ENCODE measurements at places on chromosomes 12 and 14.

DNA sequence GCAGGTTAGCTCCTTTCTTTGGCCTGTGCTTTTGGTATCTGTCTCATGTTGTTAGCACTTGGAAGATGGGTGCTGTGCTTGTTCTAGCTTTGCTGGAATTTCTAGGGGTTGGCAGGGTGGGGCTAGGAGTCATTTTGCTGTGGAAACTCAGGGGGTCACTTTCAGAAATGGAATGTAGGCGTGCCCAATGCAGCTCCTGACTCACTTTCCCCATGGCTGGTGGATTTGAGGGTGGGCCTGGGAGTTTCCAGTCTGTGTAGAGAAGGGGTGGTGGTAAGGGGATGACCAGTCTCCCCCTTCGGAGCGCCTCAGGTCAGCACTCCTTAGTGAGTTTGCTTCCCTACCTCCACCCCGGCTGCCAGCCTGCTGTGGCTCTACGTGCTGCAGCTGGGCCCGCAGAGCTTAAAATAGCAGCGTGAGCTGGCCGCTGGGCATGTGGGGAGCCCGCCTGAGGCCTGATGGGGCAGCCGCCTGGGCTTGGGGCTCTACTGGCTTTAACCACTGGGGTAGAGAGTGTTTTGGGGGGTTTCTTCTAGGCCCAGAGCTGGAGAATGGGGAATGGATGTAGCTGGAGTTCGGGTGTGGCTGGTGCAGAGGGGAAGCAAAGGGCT lies 108.2 kb downstream of the TSPAN9 start:
- no peak for DNase-seq

DNA sequence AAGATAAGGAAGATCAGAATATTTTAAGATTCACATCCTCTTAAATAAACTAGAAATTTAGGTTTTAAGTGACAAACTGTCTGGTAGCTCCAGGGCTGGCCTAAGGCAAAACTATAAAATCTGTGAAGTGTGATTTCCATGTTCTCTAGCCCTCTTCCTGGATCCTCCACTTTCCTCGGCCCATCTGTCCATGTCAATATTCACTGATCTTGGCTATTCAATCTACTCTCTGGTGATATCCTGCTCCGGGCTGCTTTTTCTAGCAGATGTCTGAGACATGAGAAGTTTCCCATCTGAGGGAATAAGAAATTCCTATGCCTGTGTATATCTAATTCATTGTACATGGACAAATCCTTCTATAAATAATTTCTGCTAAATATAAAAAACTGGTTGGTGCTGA lies 500.4 kb downstream of the GALC start:
- DNase-seq, result no peak

DNA sequence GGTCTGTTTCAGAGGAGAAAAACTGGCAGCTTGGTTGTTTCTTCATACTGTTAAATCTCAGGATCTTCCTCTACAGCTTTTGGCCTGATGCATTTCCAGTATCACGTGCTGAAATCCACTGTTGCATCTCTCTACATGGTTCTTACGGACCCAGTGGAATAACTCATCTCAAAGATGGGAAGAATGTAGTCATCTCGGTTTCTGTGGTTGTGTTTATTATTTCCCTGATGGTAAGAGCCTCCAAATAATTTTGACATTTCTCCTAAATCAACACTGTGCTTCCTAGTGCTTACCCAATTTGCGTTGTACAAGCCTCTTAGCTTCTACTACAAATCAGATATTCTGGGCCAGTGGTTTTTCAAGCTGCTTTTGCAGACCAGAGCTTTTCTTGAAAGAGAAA lies 812.8 kb downstream of the C12orf50 start:
- no peak for DNase-seq

DNA sequence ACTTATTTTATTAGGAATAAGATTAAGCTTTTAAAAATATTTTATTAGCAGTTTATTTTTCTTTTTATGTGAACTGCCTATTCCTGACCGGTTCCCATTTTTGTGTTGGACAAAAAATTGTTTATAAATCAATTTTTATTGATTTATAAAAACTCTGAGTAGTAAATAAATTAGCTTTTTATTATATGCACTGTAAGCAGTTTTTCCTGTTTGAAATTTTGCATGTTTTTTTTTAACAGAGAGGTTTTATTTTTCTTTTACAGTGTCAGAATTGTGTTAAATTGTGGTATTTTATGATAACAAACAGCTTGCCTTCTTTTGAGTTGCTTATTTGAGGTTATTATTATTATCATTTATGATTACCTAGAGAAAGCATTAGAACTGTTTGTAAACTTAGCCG lies 68.1 kb downstream of the FOXA1 start:
- no peak for DNase-seq

DNA sequence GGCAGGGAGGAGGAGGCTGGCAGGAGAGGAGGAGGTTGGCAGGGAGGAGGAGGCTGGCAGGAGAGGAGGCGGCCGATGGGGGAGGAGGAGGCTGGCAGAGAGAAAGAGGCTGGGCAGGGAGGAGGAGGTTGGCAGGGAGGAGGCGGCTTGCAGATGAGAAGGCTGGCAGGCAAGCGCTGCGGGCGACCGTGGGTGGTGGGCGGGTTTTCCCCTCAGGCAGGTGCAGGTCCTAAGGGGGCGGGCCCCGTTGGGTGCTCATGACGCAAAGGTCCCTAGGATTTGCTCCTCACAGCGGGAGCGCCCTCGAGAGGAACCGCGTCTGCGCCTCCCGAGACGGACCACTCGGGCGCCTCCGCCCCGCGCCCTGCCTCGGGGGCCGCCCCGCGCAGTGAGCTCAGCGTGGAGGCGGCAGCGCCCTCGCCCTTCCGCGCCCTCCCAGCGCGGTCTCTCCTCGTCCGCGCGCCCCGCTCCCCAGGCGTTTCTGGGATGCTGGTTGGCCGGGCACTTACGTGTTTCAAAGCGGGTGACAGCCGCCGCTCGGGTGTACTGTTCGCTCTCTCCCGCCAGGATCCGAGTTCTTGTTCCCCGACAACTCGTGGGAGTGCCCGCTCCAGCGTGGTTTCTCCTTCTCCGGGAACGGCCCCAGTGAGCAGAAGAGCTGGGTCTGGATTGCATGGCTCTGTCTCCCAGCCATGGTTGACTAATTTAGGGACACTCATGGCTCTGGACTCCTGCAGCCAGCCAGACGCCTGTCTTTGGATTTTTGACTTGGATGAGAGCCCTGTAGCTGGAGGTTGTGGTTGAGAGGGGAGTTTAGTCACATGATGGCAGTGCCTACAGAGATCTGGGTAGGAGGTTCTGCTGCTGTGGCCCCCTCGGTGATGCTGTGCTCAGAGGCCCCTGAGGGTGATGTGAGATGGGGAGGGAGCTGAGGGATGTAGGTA lies 64.1 kb upstream of the PPP4R3A start:
- DNase-seq, result no peak

- no peak for DNase-seq
Observed at GRCh38 chr12:75409830-75410229, 18.9 kb downstream of the GLIPR1L2 start.

- no peak for DNase-seq
Observed at GRCh38 chr12:120037851-120038250, 48.8 kb downstream of the BICDL1 start.

Measured in left forelimb (tissue), 1 donor.